NCI-H2029 treated with DMSO at 0.1 percent for 48 hours (cell line): ENCODE measurements at places on chromosomes 6 and 20.

GRCh38 chr6:28211840-28212509 is 13.1 kb upstream of the ZSCAN9 start:
- no peak for DNase-seq

- DNase-seq: no peak
Observed at GRCh38 chr6:51640021-51640420, 447.4 kb downstream of the PKHD1 start.

- DNase-seq: no peak
Observed at GRCh38 chr20:33148040-33148439, 19.9 kb upstream of the BPIFA2 start.

DNA sequence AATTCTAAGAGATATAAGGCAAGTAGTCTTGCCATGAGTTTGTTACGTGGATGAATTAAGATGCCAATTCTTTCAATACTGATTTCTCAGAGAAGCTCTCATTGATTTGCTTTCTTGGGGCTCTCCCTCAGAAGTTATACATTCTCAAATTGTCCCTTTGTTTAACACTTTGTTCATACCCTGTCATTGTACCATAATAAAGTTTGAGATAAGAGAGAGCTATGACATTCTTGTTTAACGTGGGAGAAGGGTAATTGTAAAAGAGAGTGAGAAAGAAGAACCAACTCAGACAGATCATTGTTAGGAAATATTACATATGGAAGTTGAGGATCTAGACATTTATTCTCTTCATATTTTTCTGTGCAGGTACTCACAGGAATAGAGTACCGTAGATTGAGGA is 19.1 kb downstream of the ACSS2 start:
- no peak for DNase-seq

DNA sequence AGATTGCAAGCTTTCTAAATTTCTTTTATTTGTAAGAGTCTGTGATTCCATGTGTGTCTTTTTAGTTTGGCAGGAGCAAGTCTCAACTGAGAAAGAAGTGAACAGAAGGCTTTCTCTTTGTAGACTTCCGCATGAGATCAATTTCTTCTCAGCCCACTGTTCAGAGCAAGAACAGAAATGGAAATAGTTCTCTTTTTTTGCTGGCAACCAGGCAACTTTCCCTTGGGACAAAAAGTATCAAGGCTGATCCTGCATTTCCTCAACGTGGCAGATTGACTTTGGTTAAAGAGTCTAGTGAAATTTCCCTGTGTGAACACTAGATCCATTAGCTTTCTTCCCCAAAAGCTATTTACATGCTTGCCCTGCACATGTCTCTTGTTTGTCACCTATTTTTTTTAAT is 46.8 kb upstream of the JAG1 start:
- no peak for DNase-seq

GRCh38 chr6:10084111-10084986 is 330.5 kb downstream of the TFAP2A start:
- DNase-seq: no peak
